ENCODE measurements at places on chromosomes 6 and 20.

DNA sequence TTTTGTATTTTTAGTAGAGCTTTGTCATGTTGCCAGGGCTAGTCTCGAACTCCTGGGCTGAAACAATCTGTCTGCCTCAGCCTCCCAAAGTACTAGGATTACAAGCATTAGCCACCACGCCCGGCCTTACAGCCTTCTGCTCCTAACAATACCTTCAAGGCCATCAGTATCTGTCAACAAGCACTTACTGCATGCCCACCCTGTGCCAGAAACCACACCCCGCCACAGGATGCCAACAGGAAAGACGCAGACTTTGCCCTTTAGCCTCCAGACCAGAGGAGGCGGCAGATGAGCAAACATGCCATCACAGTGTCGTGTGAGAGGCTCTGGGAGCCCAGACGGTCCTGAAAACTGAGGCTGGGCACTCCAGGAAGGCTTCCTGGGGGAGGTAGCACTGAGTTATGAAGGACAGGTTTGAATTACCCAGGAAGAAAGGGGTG, 34.7 kb upstream of the TGM3 start:
- DNase-seq: no peak

- DNase-seq: no peak
Observed at GRCh38 chr6:44672086-44672485, 284.6 kb downstream of the CDC5L start.

DNA sequence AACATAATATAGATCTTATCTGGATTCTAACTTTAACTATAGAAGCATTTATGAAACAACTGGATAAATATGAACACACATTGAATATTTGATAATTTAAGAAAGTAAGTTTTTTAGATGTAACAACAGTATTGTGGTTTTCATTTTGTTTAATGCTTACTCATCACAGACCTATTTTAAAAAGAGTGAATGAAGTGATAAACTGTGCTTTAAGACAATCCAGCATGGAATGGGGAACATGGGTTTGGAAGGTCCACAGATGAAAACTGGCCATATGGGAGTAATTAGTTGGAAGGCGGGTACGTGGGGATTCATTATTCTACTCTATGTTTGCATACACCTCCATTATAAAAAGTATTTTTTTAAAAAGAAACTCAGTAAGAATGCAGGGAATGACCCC, 21.2 kb downstream of the EPB41L2 start:
- no peak for DNase-seq

- no peak for DNase-seq
Observed at GRCh38 chr6:76330031-76330430, 257.6 kb upstream of the IMPG1 start.

- no peak for DNase-seq
Observed at GRCh38 chr6:20717743-20718142, 183.5 kb downstream of the CDKAL1 start.

GRCh38 chr6:11772109-11772825, 6.3 kb downstream of the ADTRP start:
- peak; percentile 14 for DNase-seq

DNA sequence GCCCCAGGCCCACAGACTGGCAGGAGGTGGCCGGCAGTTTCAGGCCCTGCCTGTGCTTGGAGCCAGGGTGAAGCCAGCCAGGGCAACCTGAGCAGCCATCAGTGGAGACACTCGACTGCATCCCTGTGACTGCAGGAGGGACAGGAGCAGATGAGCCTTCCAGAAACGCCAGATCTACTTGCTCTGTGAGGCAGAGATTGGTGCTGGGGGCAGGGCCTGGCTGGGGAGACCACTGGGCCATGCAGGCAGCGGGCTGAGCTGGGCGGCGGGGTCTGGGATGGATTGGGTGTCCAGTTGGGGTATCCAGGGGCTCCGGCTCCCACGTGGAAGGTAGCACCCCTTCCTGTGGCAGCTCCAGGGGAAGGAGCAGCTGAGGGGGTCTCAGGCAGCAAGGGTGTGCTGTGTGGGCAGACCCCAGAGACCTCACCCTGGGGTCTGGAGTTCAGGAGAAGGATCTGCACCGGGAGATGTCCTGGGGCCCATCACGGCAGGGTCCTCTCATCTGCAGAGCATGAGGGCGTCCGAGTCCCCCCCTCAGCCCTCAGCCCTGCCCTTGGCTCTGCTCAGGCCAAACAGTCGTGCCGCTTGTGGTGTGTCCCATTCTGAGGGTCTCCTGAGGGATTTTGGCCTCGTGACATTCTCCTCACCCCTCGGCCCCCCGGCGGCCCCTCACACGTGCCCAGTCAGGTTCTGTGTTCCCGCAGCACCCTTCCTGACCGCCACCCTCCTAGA, 334.9 kb downstream of the TAF4 start:
- no peak for DNase-seq

DNA sequence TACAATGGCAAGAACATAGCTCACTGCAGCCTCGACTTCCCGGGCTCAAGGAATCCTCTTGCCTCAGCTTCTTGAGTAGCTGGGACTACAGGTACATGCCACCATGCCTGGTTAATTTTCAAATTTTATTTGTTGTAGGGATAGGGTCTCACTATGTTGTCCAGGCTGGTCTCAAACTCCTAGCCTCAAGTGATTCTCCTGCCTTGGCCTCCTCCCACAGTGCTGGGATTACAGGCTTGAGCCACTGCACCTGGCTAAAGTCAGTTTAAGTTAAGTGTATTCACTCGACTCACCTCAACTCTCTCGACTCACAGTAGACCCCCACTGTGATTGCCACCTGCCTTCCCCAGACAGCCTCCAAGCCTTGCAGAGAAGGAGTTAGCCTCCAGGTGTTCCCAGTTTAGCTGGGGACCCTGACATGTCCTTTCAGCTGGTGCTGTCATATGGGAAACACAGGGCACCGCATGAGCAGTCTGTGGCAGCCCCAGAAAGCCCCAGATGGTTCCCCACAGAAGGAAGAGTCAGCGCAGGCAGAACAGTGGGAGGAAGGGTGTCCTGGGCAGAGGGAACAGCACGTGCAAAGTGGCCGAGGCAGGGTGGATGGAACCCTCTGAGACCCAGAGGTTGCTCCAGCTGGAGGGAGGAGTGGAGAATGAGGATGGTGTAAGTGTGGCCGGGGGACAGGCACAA, 40.4 kb downstream of the CEBPB start:
- no peak for DNase-seq

GRCh38 chr6:105880030-105880492, 206.1 kb upstream of the PRDM1 start:
- no peak for DNase-seq

GRCh38 chr6:75167325-75167724, 38.5 kb downstream of the COL12A1 start:
- no peak for DNase-seq

GRCh38 chr20:48983423-48984400, 62.2 kb downstream of the ARFGEF2 start:
- peak; percentile 42 for DNase-seq

GRCh38 chr6:149929422-149929821, 6.5 kb upstream of the RAET1G start:
- DNase-seq: no peak

All from ELF-1 (cell line).